Stimulated activated CD4-positive, alpha-beta T cell treated with anti-CD3 and anti-CD28 coated beads, Interleukin-2, amount 100 ng/mL, for 24 hours (primary cell): ENCODE measurements at places on chromosomes 4 and X.

DNA sequence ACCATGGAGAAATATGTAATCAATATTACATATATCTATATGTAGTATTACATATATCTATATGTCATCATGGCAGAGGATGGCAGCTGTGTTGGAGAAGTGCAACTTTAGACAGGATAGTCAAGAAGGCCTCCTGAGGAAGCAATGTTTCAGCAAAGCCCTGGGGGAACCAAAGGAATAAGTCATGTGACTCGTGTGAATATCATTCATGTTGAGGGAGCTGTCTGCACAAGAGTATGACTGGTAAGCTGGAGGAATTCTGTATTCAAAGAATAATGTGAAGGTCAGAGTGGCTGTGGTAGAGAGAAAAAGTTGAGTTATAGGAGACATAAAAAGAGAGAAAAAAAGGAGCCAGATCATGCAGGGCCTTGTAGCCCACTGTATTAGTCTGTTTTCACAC is 92.9 kb upstream of the EDNRA start:
- DNase-seq, result no peak

DNA sequence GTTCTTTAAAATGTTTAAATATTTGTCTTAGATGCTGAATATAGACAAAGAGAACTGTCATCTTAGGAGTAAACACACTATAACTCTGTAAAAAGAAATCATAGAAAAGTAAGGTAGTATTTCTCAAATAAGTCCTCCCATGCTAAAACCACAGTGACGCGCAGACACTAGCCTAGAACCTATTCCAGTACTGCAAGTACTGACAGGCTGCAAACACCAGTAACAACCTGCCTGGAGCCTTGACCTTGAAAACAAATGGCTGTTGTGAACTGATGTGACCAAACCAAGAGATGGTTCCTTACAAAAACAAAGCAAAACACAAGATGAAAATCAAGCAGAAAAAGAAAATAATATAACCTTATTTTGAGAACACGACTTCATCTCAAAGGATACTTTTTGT is 8.5 kb downstream of the TIFA start:
- DNase-seq, result no peak

DNA sequence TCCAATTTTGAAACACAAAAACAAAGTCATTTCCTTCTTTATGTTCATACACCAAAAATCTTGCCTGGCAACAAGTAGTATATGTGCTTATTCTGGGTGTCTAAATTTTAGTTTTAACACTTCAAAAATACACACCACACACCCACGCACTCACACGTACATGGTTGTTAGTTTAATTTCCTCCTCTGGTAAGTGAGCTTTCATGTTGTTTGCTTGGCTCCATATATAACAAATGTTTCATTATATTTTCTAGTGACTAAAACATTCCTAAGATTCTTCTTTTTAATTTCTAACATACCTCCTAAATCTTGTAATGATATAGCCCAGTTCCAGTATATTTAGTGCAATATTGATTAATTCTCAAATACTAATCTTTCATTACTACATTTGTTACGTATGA is 80.9 kb downstream of the PRDM5 start:
- no peak for DNase-seq

GRCh38 chr4:18844726-18845125 is 823.2 kb upstream of the LCORL start:
- DNase-seq, result no peak

- peak; percentile 66 for DNase-seq
Measured at GRCh38 chrX:136577552-136577951, 45.5 kb downstream of the VGLL1 start.

- DNase-seq, result no peak
Measured at GRCh38 chrX:73524906-73525305, 38.1 kb upstream of the CHIC1 start.

DNA sequence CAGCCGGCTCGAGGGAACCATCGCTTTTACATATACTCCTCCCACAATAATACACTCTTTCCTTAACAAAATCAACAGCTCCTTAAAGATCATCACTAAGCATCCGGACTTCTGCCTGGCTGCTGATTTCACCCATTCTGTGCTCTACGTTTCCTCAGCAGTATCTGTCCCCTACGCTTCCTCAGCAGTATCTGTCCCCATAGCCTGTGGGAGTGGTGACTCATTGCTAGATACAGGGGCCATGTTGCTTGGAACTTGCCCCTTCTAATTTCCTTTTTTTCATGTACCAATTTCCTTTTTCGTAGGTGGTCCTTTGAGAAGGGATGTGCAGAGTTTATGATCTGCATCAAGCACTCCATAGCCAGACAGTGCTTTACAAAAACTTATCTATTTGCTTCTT is 18.6 kb downstream of the MAP3K15 start:
- DNase-seq, result no peak

DNA sequence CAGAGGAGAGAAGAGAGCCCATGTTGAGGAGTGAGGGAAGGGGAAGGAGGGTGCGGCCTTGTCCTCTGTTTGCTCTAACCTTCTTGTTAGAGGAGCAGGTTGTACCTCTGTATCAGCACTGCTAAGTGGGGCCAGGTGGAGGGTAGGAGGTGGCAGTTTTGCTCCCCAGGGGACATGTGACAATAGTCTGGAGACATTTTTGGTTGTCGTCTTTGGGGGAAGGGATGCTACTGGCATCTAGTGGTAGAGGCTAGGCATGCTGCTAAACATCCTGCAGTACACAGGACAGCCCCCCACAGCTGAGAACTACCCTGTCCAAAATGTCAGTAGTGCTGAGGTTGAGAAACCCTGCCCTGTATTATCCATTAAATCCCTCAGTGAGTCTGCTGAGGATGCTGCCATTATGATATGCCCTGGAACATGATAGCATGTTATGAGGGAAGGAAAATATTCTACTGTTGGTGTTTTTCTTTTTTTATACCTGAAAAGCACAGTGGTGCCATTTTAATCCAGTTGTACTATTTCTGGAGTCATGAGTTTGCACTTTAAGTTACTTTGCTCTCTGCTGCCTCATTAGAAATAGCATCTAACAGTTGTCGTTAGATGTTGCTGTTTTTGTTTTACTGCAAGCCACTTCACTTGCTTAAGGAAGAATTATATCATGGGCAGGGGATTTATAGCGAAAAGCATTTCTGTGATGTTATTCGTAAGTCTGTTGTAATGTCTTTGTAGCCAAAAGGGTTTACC is 90.6 kb downstream of the LRP2BP start:
- peak; percentile 21 for DNase-seq

DNA sequence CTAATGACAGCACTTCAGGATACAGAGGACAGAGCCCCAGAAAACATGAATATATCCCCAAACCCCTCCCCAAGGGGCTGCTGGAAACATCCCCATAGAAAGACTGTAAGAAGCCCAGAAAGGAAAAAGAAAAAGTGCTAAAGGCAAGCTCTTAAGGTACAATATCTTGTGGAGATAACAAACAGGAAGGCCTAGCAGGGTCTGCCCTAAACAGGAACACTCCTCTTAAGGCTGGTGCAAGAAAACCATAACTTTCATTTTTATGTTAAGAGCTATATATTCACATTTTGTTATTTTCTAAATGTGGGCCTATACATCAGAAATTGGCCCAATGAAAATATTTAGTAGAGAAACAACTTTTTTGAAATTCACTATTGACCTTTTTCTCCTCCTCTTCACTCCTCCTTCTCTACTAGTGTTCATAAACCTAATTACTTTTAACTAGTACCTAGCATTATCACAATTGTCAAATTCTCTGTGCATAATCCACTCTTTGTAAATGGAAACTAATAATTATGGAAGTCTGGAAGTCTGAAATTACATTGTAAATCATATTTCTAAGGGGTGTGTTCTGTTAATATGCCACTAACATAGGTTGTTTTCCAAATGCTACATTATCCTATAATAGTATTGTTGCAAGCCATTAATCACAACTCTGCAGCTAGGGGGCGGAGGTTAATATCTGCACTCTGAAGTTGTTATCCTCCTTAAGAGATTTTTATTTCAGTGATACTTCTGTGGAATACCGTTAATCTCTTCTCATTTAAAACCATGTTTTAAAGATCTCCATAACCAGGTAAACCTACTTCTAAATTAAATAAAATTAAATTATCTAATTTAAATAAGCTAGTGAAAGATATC is 59.8 kb downstream of the CASK start:
- no peak for DNase-seq

DNA sequence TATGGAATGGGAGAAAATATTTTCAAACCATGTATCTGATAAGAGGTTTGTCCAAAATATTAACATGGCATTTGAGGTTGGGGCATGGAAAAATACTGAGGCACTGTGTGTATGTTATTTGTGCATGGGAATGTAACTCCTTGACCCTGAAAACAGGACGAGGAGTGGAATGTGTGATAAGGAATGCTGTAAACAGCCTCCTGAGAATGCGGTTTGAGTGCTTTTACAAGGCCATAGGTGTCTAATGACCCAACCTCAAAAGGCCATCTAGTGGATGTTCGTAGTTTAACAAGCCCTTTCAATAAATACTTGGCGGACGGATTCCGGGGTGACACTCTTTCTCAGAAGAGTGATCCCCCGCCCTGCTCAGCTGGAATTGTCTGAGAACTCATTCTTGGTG is 162.9 kb upstream of the USP9X start:
- no peak for DNase-seq
